ENCODE measurements at places on chromosomes 7 and 10. TPM values are rescaled to one million over a fixed set of nuclear protein-coding genes. Genes with fewer than 3 reads are reported as not detected.

The TRPV5 gene
- not detected for total RNA-seq

The NACAD gene
- total RNA-seq = 7.0 TPM

The FRA10AC1 gene
- 9.2 TPM for total RNA-seq

DNA sequence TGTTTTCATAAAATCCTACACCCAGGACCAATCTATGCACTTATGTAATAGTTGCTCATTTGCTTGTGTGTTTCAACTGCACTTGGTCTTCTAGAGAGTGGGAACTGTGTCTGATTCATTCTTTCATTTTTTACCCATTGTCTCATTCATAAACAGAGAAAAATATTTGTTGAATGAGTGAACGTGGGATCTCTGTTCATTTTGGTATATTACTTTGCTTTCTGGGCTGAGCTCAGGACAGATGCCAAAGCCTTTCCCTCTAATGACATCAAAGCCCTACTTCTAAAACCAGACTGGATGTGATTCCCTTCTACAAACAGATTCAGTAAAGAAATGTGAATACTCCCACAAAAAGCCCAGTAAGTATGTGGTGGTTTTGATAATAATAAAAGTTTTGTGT, 145.2 kb downstream of the ST7 start:
- peaks cover 13% of the 10 kb centered on the region for H3K4me1 ChIP-seq
- H3K4me3 ChIP-seq = no peak overlapping the region
- H3K36me3 ChIP-seq = no peaks in the 10 kb centered on the region
- no peaks in the 10 kb centered on the region for H3K27me3 ChIP-seq
- H3K27ac ChIP-seq = no peak overlapping the region

DNA sequence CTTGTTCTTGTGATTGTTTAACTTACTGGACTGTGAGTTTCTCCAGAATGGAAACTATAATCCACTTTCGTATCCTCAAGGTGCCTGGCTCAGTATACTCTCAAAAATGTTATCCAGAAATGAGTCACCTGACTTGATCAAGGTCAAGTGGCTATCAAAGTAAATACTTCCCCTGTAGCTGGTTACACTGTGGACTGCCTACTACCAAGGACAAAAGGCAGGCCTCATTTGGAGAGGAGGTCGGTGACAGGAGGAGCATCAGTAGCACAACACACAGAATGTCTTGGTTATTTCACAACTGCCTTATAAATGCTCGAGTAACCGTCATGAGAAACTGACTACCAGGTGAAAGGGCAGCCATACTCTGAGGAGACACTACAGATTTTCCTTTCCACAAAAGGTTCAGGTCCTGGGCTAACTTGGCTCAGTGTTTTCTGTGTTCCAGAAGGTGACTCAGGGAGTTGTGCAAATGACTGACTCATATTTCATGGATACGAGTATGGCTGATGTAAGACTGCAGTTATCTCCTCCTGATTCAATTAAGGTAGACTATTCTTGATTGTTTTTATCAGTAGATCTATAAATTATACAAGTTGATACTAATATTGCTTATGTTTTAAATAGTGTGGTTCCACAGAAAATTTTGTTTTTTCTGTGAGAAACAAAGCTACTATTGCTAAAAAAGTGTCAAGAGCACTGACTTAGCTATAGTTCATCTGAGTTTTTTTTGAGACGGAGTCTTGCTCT, 4.2 kb upstream of the CCNY start:
- no peak overlapping the region for H3K4me3 ChIP-seq
- H3K4me1 ChIP-seq = peaks cover 82% of the 10 kb centered on the region
- ATAC-seq = no peak
